ENCODE measurements at places on chromosomes 5 and 9.

DNA sequence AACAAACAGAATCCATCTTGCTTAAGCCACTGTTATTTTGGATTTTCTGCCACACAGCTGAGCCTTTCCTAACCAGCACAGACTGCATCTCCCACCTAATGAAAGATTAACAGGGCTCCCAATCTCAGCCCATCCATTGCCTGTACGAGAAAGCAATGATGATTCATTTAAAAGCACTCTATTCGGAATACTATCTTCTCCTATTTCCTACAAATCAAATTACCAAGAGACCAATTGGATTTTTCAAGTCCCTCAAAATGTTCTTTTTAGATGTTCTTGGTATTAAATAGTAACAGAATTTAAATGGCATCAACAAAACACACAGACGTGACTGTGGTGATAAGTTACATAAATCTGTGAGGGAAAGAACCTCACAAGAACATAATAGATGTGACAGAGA, 324.1 kb downstream of the AGTPBP1 start:
- DNase-seq = no peak

DNA sequence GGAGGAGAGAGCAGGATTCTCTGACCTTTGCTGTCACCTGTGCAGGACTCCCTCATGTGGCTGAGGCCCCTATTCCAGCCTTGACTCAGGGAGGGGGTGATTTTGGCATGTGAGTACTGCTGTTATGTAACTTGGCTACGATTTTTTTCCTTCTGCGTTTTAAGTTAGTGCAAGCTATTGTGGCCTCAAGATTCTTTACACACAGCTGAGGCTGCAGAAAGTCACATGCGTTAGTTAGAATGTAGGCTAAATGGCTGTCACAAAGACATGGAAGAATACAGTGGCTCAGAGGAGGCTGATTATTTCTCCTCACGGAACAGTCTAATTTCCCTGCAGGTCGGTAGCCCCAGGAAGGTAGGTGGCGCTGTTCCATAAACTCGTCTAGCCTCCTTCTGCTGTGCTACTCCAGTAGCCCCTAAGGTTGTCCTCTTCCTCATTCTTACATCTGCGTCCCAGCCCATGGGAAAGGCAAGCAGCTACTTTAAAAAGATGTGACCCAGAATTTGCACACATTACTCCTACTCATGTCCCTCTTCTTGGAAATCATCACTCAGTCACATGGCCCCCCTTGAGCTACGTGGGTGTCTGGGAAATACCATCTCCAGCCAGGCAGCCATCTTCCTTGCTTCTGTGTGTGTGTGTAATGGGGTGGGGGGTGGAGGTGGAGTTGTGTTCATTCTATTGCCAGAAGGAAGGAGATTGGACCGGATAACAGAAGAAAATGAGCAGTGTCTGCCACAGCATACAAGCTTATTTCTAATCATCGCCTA, 486.6 kb downstream of the CCDC171 start:
- no peak for DNase-seq

DNA sequence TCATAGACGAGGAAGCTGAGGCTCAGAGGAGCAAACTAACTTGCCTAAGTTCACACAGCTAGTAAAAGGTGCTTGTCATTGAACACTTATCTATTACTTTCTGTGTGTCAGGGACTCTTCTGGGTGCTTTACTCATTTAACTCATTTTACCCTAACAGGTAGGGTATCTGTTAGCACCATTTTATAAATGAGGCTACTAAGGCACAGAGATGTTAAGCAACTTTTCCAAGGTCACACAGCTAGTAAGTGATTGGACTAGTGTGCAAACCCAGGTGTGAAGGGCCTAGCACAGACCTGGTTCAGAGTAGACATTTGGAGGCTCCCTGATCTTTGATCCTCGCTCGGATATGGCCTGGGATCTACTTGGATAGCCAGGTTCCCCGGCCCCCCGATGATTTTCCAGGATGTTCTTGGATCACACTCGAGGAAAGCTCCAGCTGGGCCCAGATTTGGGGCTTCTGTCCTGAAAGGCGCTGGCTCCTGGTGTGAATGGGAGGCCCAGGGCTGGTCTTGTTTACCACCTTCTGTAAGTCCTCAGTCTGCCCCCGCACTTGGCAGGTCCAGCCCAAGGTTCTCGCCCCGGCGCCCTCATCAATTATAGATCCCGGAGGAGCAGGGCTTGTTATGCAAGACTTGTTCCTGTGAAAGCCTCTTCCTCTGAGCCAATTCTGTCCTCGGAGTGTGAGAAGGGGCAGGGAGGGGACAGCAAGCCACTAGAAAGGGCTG, 37.5 kb downstream of the GSN start:
- DNase-seq = no peak

DNA sequence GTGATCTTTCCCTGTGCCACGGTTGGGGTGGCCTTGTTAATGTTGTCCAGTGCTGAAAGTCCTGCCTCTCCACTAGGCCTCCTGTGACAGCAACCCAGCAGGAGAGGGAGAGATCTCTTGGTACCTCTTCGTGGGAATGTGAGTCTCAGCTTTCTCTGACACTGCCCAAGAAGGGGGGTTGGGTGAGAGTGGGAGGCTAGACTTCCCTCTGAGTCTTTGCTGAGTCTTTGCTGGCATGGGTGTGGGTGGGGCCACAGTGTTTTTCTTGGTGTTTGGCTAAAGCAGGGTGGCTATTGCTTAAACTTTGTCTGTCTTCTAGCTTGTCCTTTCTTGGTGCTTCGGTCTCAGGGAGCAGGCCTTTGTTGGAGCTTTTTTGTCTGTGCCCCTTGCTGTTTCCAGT, 145.6 kb downstream of the GNA14 start:
- no peak for DNase-seq

DNA sequence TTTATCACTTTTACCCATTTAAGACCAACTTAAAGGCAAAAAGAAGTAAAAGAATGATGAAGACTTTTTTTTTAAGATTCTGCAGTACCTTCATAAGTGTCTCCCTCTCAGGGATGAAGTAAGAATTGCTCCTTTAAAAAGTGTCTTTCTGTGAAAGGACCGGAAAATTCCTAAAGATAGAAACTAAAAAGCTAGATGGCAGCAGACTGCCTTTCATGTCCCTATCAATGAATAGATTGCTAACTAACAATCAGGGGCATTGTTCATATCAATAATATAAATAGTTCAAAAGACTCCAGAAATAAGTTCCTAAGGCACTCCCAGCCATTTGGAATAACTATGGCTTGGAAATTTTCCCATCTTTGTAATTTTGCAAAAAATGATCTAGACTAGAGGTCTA, 558.0 kb downstream of the PDE4D start:
- DNase-seq = no peak

DNA sequence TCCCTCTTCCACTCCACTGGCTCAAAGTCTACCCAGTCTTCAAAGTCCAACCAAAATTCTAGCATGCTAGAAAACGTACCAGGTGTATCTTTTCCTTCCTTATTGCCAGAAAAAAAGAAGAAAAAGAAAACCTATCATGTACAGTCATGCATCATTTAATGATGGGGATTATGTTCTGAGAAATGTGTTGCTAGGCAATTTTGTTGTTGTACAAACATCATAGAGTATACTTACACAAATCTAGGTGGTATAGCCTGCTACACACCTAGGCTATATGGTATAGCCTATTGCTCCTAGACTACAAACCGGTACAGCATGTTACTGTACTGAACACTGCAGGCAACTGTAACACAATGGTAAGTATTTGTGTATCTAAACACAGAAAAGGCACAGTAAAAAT, 104.8 kb downstream of the SREK1 start:
- no peak for DNase-seq

DNA sequence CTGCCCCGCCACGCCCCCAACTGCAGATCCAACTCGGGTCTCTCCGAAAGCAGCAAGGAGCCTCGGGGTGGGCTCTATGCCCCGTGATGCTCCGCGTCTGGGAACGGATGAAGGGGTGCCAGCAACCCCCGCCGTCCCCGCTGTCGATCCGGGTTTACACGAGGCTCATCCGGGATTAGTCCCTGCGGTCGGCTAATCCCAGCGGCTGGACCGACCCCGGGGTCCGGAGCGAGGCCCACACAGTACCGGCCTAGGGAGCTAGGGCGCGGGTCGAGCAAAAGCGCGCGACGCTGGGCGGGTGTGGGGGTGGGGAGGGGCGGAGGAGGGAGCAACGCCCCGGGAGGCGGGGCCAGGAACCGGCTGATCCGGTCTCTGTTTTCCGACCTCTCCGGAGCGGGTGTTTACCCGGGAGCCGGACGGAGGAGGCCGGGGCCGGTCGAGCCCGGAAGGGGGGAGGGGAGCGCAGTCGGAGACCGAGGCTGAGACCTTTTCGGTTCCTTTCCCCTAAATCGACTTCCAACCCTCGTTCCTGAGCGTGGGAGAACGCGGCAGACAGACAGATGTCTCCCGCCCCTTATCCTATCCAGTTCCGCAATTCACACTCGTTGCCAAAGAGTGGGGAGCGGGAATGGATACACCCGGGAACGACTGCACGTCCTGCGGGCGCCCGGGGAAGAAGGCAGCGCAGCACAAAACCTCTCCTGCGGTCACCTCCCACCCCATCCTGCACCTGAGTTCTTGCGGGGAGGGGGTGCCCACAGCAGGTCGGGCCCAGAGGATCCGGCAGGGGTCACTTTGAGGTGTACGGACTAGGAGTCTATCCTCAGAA, 28.6 kb downstream of the PCDH1 start:
- DNase-seq = peak; percentile 41

DNA sequence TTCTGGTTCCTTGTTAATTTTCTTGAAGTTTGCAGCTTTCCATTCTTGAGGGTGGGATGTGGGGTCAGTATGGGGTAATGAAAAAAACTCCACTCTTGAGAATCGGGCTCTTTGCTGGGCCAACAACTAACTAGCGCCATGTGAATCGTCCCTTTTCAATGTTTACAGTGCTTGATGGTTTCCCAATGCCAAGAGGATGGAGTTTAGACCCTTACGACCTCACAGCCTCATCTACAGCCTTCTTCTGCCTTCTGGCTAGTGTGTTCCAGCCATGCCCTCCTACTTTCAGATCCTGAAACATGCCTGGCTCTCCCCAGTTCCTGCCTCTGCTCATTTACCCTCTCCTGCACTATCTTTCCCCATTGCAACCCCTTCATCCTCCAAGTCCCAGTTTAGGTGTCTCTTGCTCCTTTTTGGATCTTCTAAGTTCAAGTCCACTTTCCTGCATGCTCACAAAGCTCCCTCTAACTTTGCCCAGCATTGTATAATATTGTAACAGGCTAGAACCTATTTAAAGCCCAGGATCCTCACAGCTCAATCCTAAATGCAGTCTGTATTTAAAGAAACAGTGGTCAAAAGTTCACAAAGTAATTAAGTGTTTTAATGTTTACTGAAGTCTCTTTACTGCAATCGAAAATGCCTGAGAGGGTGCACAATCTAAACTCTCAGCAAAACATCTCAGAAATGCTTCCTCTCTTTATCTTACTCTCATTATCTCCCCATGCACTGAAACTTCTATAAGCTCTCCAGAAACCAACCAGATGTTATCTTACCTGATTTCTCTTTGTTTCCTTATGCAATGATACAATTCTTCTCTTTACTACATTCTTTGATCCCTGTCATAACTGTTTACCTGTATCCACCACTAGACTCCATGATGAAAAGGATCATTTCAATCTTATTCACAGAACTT, 20.6 kb upstream of the CAST start:
- DNase-seq = no peak

DNA sequence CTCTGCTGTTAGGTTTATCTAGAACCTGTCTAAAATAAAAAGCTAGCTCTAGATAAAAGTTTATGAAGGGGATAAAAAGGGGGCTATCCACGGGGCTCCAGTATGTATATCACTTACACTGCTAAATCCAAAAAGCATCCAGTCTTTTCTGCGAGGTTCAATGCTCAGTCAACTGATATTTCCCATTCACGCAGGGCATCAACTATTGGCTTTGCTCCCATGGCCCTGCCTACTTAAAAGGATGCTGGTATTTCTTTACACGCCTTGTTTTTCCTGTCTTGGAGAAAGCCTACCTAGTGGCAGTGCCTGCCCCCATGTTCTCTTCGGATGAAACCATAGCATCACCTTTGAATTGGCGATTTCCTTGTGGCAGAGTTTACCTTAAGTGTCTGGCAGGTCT, 8.1 kb downstream of the SPRY4 start:
- no peak for DNase-seq

GRCh38 chr5:83097689-83098231, 20.4 kb downstream of the XRCC4 start:
- DNase-seq = no peak

DNA sequence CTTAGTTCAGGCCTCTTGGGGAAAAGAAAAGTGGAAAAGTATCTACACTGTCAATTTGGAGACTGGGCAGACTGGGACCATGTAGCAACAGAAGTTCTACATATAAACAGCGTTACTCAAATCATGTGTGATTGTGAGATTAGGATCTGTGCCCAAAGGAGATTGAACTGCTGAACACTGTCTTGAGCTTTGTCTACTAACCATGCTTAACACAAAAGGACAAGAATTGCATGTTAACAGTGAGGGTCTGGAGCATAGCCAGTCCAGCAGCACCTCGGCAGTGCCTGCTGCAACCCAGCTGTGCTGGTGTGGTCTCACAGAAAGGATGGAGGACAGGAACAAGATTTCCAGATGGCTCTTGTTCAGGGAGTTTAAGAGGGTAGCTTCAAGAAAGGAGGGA, 5.7 kb downstream of the PAM start:
- DNase-seq = no peak

- no peak for DNase-seq
Observed at GRCh38 chr9:122031776-122032175, 61.3 kb downstream of the TTLL11 start.

DNA sequence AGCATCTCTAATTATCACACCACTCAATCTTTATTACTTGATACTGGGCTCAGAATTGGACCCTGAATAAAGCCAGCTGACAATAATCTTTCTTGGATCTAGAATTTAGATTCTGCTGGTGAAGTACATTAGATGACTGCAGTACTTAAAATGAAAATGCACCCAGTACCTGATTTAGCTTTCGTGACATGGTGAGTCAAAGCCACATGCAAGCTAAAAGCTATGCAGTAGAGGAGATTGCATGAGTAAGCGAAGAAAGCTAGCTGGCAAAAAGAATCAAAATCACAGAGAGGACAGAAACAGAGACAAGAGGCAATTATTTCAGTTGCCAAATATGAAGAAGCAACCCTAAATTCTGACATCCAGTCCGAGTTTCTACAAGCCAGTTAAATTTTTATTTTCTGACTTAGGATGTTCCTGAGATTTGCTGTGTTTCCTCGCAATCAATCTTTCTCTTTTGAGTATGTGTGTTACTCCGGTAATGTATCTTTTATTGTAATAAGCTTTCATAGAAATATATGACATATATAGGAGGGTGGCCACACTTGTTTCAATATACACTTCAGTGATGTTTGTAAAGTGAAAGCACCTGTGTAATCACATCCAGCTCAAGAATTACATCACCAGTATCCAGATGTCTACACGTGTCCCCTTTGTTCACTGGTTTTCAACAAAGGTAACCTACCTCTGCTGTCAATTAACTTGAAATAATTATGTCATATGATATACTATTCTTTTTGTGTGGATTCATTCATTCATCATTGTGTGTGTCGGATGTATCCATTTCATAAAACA, 101.7 kb downstream of the CDH18 start:
- DNase-seq = no peak

GRCh38 chr5:22649074-22649473, 204.1 kb downstream of the CDH12 start:
- DNase-seq = no peak
